ENCODE measurements at places on chromosomes 1 and 21. TPM values are rescaled to one million over a fixed set of nuclear protein-coding genes. Genes with fewer than 3 reads are reported as not detected.

KPRP gene
- total RNA-seq = not detected

FBXO42 gene
- 20.5 TPM for total RNA-seq

CCDC28B gene
- 35.5 TPM for total RNA-seq

SUSD4 gene
- total RNA-seq = 1.7 TPM

C1orf53 gene
- 1.8 TPM for total RNA-seq

INKA2 gene
- 3.0 TPM for total RNA-seq

CAMSAP2 gene
- 0.18 TPM for total RNA-seq

LIN28A gene
- not detected for total RNA-seq

C1orf87 gene
- not detected for total RNA-seq

RGSL1 gene
- total RNA-seq = not detected

MATN1 gene
- not detected for total RNA-seq

OR10K2 gene
- not detected for total RNA-seq

SLC30A10 gene
- total RNA-seq = not detected

PRKCZ gene
- total RNA-seq = 3.5 TPM

BEND5 gene
- total RNA-seq = 1.7 TPM

NOTCH2 gene
- total RNA-seq = 107 TPM

POU3F1 gene
- total RNA-seq = not detected

TRIM63 gene
- not detected for total RNA-seq

ITLN2 gene
- not detected for total RNA-seq

TNFRSF25 gene
- 95.0 TPM for total RNA-seq

KIAA0319L gene
- 50.1 TPM for total RNA-seq

FMO5 gene
- total RNA-seq = 0.39 TPM

AMY1C gene
- not detected for total RNA-seq

OR2L5 gene
- not detected for total RNA-seq

AKR7A3 gene
- total RNA-seq = 1.8 TPM

WDR3 gene
- 27.8 TPM for total RNA-seq

TNFRSF4 gene
- total RNA-seq = 47.8 TPM

DNASE2B gene
- not detected for total RNA-seq

All from T-helper 2 cell treated with Interferon-gamma antibody and Interleukin-4, amounts not matched to agents 100 ng/mL and 5 ng/mL, for 36 hours (primary cell).